Natural killer cell (primary cell): ENCODE measurements at places on chromosomes 2 and 18.
A peak's percentile ranks its signal among the peaks of the same experiment; 100 is the strongest.

DNA sequence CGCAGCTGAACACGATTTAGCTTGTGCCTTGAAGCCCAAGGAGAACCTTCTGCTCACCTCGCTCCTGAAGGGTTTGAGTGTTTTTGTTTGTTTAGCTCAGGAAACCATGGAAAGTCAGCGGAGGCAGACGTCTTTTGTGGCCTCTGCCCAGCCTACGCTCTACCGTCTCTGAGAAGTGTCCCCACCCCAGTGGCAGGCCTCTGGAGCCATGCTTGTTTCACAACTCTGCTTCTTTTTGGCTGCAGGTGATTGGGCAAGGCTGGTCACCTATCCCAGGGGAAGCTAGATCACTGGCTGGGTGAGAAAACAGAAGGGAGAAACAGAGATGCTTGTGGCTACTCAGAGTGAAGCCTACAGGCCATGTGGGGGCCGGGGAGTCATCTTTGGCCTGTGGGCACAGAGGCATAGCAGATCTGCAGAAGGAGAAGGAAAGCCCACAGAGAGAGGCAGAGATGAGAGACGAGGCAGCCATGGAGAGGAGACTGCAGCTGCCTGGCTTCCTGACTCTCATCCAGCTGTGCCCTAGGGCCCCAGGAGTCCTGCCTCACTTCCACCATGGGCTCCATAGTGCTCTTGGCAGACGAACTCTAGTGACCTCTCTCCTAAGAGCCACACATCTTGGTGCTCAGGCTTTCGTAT, 50.1 kb downstream of the CIB4 start:
- DNase-seq = no peak

DNA sequence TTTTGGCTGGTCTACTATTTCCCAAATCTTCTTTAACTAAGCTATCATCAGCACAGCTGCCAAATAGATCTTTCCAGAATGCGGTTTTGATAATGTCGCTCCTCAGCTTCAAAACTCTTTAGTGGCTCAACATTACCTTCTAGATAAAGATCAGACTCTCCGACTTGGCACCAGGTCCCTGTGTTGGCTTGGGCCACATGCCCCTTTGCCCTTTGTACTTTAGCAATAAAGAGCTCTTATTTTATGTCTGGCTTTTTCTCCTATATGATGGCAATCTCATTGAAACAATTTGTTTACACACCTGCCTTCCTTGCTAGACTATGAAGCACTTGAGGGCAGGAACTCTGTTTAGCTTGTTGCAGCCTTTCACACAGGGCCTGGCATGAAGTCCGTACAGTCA, 128.9 kb upstream of the GATA6 start:
- DNase-seq = no peak

GRCh38 chr2:241066171-241066892, 35.8 kb downstream of the MTERF4 start:
- DNase-seq = no peak

DNA sequence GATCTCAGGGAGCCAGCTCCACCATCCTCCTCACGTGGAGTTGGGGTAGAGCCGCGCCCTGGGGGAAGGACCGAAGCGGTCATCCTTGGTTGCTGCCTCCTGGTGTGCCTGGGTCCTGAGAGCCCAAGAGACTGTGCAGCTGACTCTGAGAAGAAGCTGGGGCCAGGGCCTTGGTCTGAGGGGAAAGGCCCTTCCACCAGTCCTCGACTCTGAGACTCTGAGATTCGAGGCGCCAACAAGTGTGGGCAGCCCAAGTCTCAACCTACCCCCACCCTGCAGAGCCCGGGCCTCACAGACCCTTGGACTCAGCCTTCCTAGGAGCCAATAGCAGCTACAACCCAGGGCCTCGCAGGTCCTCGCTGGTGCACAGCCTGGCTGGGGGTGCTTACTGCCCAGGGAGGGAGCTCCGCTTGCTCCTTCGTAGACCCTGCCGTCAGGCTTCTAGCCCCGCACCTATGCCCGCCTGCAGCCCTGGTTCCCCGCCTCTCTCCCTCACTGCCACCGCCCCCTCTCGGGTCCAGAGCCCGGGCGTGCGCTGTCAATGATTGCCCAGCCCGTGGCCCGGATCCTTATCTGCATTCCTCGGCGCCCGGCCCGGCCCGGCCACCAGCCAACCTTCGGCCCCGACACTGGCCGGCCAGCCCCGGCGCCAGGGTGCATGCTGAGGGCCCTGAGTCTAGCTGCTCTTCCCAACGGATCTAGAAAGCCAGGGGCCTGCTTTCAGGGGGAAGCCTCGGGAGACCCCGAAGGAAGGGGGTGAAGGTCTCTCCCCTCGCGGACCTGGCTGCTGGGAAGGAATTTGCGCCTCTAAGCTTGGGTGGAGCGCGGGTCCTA, 2.0 kb downstream of the IHH start:
- no peak for DNase-seq

- no peak for DNase-seq
Observed at GRCh38 chr2:7707723-7708122, 790.5 kb downstream of the RNF144A start.

GRCh38 chr2:45047301-45047700, 38.0 kb upstream of the SIX2 start:
- no peak for DNase-seq

- no peak for DNase-seq
Observed at GRCh38 chr18:22983175-22983574, 50.0 kb downstream of the RBBP8 start.

GRCh38 chr2:46876741-46877384, 38.7 kb downstream of the MCFD2 start:
- DNase-seq = peak; percentile 31

- DNase-seq = peak; percentile 9
Observed at GRCh38 chr2:64819361-64819760, 165.6 kb upstream of the SERTAD2 start.

DNA sequence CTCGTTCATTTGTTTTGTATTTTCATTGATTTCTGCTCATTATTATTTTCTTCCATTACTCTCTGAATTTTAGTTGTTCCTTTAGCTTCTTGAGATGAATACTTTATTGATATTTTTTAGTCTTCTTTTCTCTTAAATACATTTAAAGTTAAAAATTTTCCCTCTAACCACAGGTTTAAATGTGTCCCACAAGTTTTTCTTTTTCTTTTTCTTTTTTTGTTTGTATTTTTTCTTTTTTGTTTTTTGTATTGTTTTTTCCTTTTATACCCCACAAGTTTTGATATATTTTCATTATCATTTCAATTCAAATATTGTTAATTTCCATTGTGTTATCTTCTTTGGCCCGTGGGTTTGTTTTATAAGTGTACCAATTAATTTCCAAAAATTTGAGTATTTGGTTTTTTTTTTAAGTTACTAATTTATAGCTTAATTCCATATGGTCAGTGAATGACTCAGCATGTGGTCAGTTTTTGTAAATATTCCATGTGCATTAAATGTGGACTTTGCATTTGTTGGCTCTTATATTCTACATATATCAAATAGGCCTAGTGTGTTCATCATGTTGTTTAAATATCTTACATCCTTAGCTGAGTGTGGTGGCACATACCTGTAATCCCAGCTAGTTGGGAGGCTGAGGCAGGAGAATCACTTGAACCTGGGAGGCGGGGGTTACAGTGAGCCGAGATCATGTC, 16.2 kb downstream of the CENPO start:
- DNase-seq = no peak

DNA sequence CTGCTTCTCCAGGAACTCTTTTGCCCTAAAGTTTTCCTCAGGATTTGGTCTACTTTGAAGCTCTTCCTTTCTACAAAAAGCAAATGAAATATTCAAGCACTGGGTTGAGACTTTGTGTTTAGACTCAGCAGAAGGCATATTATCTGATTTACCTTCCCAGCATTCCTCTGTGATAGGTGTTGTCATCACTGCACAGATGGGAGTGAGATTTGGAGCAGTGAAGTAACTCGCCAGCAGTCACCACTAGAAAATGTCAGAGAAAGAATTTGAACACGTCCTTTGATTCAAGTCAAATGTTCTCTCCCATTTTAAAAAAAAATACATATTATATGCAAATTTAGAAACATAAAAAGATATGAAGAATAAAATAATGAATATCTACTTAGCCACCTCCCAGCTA, 112.2 kb downstream of the DNAH6 start:
- no peak for DNase-seq

GRCh38 chr2:233463586-233463985, 103.0 kb downstream of the USP40 start:
- DNase-seq = no peak

DNA sequence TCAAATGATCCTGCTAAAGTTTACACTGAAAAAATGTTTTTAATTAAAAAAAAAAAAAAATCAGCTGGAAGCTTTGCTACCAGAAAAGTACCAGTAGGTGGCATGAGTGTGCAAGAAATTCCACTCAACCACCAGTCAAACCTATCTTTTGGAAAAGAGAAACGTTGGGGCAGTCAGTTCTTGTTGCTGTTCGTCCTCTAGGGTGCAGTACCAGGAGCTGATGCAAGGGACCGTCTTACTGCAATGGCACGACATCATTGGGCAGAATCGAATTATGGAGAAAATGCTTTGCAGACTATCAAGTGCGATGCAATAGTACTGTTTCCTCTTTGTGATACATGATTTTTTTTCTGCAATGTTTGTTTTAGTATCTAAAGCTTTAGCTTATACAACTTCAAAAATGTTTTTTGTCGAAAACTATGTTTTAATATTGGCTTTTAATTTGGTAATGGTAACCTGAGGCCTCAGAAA, 18.3 kb downstream of the YPEL5 start:
- peak; percentile 32 for DNase-seq

GRCh38 chr2:207502577-207503198, 27.1 kb upstream of the CREB1 start:
- no peak for DNase-seq

- DNase-seq = no peak
Observed at GRCh38 chr2:213166109-213166508, 14.7 kb upstream of the IKZF2 start.

- DNase-seq = no peak
Observed at GRCh38 chr2:164903204-164903603, 52.1 kb downstream of the SLC38A11 start.
